IPS-NIHi11 (cell line): ENCODE measurements at places on chromosomes 16 and 17.

- no peak for DNase-seq
Measured at GRCh38 chr17:62032480-62032879, 32.6 kb downstream of the MED13 start.

DNA sequence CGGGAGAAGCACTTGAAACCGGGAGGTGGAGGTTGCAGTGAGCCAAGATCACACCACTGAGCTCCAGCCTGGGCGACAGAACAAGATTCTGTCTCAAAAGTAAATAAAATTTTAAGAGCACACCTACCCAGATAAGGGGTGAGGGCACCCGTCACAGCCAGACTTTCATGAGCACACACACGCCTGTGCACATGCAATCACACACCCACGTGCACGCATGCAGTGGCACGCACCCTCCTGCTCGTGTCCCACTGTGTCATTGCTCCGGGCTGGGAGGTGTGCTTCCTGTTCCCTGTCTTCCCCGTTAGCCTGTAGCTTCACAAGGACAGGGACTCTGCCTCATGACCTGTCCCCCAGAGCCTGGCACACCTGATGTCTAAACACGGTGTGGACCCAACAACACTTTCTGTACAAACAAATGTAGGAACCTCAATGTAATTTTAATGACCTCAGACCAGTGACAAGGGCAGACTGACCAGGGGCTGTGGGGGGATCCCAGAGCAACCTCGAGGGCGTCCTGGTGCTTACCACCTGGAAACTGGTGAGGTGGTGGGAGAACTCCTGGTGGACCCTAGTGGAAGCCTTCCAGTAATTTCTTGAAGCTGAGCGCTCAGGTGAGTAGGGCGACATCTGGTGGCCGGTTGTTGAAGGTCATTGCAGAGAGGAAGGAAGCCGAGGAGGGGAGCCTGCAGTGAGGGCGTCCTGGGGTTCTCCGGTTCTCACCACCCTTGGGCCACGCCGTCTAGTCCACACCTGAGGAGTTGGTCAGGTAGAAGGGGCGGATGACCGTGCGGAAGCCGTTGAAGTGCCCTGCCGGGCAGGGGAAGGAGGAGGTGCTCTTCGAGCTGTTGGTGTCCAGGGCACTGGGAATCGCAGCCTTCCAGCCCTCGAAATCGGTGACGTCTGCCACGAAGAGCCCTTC, 8.6 kb downstream of the LGALS3BP start:
- peak; percentile 81 for DNase-seq

DNA sequence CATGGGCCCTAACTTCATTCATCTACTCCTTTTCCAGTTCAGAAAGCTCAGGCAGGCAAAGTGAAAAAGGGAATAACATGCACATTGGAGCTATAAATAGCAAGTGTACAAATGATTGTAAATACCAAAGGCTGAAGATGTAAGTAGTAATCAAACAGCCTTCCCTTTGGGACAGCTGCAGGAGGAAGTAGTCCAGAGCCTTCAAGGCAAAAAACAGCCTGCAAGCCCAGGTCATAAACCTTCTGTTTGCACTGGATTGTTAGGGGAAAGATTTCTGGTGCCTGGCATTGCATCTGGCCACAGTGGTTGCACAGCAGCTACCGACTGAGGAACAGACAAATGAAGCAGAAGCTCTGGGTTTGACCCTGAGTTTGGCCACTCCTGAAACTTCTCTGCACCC, 98.6 kb upstream of the PMFBP1 start:
- no peak for DNase-seq

GRCh38 chr17:31595076-31595475, 203.6 kb downstream of the RAB11FIP4 start:
- DNase-seq = no peak

DNA sequence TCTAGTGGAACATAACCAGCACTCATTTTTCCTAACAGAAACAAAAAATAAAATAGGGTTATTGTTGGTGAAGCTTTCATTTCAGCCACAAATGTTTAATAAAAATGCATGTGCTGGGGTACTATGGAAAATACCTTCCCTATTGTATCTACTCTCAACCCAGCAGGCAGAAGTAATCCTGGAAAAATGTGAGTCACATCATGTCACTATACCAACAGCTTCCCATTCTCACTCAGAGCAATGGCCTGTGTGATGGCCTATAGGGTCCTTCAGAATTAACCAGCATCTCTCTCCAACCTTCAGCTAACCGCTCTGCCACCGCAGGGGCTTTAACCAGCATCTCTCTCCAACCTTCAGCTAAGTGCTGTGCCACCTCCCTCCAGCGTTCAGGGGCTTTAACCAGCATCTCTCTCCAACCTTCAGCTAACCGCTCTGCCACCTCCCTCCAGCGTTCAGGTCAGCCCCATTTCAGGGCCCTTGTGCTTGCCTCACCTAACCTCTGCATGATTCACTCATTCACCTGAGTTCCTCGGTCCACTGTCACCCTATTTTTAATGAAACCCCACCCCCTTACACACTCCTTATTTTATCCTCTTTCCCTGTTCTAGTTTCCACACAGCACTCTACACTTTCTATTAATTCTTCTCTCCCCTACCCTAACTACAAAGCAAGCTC, 34.0 kb downstream of the UBE2G1 start:
- peak; percentile 13 for DNase-seq

DNA sequence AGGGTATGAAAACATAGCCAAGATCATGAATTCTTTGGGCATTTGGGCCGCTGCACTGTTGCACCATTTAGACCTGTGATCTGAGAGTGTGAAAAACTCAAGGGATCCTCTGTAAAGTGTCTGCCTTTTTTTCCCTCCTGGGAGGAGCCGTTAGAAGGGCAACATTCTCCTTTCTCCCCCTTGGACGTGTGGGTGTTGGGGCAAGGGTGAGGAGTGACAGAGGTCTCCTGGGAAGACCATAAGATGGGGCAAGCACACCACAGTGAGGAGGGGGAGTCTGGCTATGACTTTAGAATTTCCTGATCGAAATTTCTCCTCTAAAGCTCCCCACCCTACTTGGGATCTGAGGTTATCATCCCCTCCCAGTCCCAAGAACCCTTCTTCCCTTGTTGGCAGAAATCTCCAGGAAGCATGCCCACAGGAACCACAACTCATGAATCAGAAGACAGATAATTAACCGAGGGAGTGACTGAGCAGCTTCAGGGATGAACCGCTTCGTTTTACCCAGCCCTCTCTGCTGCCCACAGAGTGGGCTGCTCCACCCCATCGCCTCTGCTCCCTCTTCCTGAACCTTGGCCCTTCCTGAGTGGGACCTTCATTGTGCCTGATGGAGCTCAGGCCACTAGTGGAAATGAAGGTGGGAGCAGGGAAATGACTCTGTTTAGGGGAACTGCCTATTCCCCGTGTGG, 4.2 kb downstream of the ITGB3 start:
- no peak for DNase-seq

DNA sequence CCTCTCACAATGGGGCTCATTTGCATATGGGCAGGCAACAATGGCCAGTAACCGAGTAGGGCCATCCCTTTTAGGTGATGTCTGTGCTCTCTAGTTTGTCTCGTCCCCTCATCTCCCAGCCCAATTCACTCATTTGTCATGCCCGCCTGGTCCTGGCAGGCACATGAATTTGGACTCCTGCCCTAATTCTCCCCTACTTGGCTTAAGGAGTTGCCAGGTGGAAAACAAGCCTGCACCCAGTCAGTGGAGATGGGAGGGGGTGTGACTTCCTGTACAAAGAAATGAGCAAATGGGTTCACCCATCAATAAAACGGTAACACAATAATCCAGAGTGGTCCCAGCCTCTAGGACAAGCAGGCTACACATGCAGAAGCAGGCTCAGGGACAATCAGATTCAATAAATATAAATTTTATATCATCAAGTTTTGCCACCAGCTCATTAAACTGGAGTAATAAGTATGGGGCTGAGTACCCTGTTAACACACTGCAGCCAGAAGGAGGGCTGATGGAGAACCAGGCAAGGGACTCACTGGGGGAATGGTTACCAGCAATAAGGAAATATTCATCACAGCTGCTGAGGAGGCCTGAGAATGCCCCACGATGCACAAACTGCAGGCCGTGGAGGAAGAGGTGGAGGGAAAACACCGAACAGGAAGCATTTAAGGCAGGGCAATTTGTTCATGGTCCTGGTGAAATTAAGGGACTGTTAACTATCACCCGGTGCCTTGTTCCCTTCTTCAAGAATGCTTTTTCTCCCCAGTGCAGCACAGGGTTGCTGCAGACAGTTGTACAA, 84.4 kb upstream of the GPRC5B start:
- no peak for DNase-seq

DNA sequence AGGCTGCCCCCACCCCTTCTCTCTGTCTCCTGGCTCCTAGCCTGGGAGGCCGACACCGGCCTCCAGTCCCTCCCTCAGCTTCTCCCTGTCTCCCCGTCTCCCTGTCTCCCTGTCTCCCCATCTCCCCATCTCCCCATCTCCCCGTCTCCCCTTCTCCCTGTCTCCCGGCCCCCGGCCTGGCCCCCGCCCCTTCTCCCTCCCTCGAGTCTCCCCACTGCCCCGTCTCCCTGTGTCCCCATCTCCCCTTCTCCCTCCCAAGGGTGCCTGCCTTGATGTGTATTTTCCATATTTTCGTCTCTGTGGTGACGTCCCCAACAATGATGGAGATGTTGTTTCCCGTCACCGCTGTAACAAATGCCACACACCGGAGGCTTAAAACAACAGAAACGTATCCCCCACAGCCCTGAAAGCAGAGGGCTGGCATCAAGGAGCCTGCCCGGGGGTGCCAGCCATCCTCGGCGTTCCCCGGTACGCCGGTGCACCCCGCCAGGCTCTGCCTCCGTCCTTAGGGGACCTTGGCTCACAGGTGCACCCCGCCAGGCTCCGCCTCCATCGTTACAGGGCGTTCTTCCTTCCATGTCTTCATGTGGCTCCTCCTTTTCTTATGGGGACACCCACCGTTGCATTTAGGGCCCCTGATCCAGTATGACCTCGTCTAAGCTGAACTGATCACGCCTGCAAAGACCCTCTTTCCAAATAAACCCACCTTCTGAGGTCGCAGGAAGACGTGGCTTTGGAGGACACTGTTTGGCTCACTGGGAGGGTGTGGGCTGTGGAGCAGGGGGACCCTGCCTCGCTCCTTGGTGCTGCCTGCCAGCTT, 151.6 kb downstream of the NPIPB11 start:
- DNase-seq = no peak

DNA sequence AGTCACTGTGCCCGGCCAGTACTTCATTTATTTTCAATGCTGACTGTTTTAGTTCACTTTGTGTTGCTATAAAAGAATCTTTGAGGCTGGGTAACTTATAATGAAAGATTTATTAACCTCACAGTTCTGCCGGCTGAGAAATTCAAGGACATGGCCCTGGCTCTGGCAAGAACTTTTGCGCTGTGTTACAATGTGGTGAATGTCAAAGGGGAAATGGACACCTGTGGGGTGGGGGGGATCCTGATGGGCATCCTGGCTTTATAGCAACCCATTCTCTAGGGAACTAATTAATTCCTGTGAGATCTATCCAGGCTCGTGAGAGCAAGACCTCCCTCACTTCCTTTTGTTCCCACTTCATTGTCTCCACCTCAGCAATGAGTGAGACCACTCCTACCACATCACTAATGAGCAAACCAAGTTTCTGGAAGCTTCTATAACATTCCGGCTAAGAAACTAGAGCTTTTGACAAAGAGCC, 17.1 kb upstream of the CDH3 start:
- DNase-seq = no peak

DNA sequence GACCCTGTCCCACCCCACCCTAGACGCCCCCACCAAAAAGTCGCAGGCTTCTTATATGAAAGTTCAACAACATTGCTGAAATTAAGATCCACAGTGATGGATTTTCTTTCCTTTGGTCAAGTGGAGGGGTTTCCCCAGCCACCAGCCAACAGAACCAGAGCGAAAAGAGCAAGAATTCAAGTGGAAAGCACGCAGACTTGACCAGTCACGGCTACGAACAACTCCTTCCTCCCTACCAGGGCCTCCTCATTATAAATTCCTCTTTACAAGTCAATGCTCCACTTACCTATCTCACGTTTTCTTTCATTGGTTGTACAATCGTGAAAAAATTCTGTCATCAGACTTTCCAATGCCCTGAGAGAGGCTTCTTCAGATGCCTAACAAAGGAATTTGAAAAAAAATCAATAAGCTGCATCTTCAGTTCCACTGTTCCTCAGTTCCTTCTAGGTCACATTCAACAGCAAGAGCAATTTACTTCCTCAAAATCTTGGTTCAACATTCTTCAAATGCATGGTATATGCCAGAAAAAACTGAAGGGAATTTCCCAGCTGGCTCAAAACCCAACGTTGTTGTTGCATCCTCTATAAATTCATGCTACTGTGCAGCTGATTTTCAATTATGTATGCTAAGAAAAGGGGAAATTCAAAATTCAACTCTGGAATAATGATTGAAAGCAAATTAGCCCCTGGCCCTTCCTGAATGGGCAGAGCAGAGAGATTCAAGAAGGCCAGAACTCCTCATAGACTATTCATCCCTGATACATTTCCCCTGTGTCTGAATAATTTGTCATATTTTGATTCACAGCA, 30.9 kb downstream of the XPO6 start:
- no peak for DNase-seq

GRCh38 chr16:88810166-88810911, 1.4 kb downstream of the APRT start:
- DNase-seq = no peak

DNA sequence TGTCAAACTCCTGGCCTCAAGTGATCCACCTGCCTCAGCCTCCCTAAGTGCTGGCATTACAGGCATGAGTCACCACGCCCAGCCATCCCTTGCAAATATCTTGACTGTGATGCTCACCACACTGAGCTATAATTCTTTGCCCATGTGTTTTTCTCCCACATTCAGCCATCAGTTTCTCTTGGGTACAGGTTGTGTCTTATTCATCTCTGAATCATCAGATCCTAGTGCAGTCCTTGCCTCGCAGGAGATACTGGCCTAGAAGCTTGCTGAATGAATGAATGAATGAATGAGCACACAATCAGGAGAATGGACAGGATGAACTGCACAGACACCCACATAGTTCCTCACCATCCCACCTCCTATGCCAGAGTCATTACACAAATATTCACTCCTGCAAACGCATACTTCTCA, 24.4 kb upstream of the ETV4 start:
- no peak for DNase-seq

DNA sequence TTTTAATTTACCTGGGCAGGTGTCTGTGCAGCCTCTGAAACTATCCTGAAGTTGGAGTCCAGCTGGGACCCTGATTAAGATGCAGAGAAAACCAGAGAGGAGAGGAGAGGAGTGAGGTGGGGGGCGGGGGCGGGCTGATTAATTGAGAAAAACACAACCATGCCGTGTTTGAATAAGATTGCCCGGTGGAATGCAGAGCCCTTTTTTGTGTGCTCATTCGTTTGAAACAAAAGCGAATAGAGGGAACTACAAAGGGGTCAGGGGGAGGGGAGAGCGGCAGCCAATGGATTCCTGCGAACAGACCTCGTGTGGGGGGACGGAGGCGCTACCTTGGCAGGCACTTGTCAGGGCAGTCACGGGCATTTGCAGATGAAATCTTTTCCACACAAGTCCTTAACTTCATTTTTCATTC, 355.8 kb downstream of the SOX9 start:
- peak; percentile 91 for DNase-seq

GRCh38 chr17:77867308-77867781, 91.2 kb upstream of the TNRC6C start:
- no peak for DNase-seq

GRCh38 chr16:56226187-56226586, 34.9 kb downstream of the GNAO1 start:
- no peak for DNase-seq
